SK-MEL-5 (cell line): ENCODE measurements at places on chromosomes 5 and 9. TPM values are rescaled to one million over a fixed set of nuclear protein-coding genes. Genes with fewer than 3 reads are reported as not detected.

DNA sequence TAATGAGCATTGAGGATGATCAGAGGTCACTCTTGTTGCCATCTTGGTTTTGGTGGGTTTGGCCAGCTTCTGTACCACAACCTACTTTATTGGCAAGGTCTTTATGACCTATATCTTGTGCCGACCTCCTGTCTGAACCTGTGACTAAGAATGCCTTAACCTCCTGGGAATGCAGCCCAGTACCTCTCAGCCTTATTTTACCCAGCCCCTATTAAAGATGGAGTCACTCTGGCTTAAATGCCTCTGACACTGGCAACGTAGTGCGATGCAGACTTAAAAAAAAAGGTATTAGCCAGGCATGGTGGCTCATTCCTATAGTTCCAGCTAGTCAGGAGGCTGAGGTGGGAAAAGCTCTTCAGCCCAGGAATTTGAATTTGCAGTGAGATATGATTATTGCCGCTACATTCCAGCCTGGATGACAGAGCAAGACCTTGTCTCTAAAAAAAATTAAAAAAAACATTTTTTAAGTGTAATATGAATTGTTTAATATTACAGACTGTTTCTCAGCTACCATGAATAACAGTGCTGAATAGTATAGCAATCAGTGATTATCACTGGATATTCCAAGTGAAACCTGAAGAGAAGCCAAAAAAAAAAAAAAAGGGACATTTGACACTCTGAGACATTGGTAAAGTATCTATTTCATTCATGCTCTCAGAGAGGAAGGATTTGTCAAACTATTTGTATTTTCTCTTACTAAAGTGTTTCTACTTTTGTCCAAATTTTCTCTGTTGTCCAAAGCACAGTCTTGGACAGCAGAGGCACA is 18.3 kb upstream of the STOM start:
- no peak for DNase-seq

- peak; percentile 79 for DNase-seq
Measured at GRCh38 chr5:17373406-17373805, 124.6 kb upstream of the TAF11L2 start.

DNA sequence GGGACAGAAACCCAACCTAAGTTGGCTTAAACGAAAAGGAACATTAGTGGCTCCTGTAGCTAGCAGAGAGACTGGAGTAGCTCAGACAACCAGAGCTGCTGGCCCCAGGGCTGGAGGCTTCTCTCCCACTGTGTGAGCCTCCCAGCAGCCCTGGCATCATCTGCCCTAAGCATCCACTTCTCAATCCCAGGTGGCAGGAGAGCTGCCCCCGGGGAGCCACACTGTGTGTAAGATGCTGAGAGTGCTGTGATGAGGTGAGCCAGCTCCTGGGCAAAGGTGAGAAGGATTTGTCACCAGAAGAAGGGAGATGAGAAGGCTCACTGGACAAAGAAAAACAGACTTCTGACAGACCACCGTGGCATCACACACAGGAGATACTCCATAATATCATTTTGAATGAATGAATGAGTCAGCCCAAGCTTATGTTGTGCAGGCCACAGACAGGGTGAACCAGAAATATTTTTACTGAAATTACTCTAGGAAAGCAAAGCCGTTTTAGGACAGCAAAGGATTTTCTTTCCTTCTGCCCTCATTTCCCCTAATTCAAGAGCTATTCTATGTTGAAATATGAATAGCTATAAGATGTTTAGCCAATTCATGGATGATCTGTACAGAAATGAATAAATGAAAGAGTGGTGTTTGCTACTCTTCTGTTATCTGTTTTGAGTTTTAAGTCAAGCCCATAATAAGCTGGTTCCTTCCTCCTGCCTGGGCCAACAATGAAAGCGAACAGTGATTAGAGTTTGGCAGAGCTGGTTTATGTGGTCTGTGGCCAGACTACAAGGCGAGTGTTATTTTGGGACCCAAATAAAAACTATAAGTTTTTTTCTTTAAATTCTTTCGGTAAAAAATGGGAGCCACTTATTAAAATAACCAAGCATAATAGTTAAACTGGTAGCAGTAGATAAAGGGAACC is 57.4 kb upstream of the ECM2 start:
- no peak for DNase-seq

DNA sequence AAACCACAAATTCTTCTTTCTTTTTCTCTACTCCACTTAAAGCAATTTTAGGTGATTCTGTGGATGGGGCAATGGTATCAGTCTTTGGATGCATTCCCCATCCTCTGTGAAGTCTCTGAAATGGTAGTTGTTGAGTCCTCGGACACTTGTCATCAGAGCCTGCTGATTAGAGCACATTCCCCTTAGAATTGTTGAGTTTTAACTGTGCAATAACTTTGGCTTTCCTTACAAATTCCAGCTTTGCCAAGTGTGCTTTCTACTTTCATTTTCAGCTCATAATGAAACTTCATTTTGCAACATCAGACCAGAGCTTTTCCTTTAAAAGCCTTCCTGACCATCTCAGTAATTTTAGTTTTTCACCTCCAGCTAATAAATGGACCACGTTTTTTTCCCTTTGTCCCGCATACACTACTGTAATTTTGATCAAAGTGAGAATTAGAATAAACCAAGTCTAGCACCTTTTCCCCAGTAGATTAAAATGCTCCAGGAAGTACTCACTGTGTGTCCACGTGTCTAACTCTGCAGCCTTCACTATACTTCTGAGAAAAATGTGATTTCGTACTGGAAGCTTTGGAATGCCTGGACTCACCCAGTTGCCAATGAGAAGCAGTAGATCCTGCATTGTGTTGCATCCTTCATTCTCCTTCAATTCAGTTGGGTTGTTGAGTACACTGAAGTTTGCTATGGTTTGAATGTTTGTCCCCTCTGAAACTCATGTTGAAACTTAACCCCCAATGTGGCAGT is 135.6 kb downstream of the NTRK2 start:
- DNase-seq, result no peak

Gene SHOC1
- 0.16 and 0.37 TPM in 2 replicates for total RNA-seq
